CMK (cell line): ENCODE measurements at places on chromosomes 4 and X.

- no peak for DNase-seq
Observed at GRCh38 chrX:42459735-42460134, 318.2 kb downstream of the PPP1R2C start.

DNA sequence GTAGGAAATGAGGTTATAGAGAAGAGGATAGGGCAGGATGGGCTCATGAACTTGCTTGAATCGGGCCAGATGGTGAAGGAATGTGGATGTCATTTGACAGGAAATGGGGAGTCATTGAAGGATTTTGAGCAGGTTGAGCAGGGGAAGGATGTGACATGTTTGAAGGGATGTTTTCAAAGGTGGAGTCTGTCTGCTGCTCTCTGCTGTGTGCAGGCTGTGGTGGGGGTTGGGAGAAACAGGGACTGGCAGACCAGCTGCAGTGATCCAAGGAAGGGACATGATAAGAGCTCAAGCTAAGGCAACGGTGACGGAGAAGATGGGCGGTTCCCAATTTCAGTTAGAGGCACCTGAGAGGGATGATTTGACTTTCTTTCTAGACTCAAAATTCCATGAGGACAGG is 14.0 kb upstream of the XPNPEP2 start:
- no peak for DNase-seq

DNA sequence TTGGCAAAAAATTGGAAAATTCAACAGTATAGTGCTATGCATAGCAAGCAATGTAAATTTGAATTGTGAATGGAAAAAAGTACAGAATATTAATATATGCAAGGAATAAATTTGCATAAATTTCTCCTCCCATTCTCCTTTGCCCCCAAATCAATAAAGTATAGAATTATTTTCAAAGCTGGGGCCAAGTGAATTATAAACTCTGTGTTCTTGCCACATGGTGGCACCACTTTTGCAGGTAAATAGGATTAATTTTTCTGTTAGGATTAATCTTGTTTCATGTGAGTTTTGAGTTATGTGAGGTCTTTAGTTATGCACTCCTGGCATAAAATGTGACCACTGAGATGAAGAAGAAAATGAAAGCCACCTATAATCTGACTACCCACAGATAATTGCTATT is 19.9 kb downstream of the COPS4 start:
- no peak for DNase-seq

- DNase-seq: peak; percentile 42
Observed at GRCh38 chr4:7649741-7650531, 215.2 kb upstream of the PSAPL1 start.

GRCh38 chr4:179569549-179569948 is 2127.3 kb upstream of the AGA start:
- no peak for DNase-seq
